NCI-H2029 (cell line): ENCODE measurements at places on chromosomes 3 and 15.

DNA sequence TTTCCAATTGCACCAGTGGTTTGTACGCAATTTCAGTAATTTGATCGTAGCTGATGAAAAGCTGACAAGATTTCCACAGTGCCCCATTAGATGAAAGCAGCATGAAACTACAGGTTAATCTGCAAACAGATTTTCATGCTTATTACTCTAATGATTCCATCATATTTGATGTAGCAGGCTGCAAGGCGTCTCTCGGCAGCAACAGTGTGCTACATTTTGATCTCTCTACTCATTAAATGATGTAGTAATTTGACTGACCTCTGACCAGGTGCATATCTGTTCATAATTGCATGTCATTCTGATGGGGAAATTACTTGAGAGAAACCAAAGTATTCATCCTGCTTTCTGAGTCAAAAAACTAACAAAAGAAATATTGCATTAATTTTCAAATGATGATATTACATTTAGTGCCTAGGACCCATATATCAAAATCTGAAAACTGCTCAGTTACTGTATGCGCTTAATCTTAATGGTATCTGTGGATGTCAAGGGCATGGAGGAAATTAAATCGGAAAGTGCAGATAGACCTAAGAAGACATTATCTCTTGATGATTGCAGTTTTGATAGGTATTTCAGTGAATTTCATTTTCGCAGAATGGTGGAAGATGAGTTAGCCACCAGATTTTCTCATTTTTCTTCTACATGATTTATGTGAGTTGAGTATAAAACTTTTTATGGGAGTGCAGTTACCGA lies 198.5 kb downstream of the RSRC1 start:
- no peak for DNase-seq

GRCh38 chr3:147699175-147699838 lies 290.1 kb downstream of the ZIC1 start:
- no peak for DNase-seq

DNA sequence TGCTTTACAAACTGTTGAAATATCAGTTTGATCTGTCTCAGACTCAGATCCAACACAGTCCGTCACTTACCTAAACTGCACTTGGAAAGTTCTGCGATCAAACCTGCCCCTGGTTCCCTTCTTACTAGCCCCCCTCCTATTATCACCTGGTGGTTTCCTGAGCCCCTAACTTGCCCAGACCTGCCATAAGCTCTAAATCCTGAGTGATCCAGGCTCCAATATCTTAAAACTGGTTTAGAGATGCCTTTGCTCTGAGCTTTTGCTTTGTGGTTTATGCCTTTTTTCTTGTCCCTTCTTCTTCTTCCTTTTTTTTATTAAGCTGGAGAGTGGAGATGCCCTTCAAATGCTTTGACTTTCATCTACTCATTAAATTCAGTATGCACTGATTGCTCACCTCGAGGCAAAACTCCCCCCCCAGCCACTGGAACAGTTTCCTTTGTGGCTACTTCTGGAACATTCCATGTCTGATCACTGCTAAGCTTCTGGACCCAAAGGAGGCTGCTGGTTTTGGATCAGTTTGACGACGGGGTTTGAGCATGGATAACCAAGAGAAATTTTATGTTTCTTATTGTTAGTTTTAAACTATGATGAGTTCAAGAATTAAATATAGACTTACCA lies 3.5 kb upstream of the ITGB5 start:
- DNase-seq, result no peak

DNA sequence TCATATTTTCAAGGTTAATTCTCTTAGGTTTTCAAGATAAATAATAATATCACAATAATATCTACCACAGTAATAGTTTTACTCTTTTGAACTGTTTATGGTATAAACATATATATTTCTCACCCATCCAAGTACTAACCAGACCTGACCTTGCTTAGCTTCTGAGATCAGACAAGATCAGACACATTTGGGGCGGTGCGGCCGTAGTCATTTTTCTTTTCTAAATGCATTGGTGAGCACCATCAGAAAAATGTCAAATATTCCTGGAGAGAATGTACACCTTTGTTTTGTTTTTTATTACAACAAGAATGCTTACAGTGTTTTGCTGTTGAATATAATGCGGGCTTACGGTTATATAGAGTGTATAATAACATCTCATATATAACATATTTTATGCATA lies 267.8 kb downstream of the ADAMTS17 start:
- DNase-seq, result no peak

DNA sequence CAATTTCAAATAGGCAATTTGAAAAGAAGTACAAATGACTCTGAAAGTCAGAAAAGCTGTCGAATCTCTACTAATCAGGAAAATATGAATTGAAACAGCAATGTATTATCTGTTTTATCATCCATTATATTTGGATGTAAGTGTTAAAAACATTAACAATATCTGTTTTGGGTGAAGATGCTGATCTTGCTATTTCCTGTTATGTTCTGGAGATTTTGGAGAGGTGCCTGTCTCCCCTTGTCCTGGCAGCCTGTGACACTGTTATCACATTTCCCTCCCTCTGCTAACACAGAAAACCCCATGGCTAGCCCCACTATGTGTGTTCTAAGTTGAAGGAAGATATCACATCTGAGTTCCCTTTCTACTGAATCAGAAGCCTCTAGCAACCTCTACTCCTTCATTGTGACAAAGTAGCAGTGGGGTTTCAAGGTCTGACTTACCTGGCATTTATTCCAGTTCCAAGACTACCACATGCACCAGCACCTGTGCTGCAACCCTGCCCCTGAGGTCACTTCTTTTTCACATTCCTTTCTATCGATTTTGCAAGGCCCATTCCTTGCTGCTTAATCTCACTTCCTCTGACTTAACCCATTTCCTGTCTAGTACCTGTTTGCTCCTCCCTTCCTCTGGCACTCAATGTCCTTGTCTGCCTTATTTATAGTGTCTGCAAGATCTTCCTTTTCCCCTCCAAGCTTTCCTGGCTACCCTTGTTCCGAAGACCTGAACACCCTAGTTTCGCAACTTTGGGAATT lies 95.5 kb upstream of the COL8A1 start:
- no peak for DNase-seq

DNA sequence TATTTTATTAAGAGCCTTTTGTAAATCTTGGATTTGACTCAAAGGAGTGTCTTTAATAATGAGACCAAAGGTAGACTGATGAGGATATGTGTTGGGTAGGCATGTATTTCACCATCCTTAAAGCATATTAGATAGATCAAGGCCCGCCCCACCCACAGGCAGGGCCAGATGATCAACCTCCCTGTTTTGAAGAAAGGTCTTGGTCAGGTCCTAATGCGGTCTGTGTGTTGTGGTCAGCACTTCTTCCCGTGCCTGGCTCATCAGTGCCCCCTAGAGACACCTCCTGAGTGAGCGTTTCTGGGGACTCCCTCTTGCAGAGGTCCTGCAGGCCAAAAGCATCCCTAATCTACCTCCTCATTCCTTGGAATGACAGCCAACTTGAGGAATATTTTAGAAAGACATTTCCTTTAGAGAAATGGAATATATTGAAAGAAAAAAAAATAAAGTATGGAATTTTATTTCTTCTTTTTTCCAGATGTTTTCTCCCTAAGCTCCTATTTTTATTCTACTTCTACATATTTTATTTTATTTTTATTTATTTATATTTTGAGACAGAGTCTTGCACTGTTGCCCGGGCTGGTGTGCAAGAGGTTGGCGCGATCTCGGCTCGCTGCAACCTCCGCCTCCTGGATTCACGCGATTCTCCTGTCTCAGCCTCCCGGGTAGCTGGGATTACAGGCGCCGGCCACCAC lies 6.0 kb downstream of the TM4SF4 start:
- DNase-seq, result peak; percentile 73

DNA sequence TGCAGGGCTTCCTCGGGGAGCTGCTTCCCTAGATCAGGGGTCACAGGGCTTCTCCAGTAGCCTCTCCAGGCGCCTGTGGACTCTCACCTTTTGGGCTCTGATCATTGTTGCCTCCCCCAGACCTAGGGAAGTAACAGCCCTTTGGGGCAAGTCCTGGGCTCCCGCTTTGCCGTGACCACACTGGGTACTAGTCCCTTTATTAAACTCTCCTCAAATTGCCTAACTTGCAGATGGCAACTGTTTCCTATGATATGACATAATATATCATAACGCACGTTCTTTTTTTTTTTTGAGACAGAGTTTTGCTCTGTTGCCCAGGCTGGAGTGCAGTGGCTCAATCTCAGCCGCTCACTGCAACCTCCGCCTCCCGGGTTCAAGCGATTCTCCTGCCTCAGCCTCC lies 17.9 kb upstream of the NRROS start:
- DNase-seq, result no peak

- peak; percentile 31 for DNase-seq
These were observed 30.1 kb downstream of the PXYLP1 start for GRCh38 chr3:141261472-141262307.

DNA sequence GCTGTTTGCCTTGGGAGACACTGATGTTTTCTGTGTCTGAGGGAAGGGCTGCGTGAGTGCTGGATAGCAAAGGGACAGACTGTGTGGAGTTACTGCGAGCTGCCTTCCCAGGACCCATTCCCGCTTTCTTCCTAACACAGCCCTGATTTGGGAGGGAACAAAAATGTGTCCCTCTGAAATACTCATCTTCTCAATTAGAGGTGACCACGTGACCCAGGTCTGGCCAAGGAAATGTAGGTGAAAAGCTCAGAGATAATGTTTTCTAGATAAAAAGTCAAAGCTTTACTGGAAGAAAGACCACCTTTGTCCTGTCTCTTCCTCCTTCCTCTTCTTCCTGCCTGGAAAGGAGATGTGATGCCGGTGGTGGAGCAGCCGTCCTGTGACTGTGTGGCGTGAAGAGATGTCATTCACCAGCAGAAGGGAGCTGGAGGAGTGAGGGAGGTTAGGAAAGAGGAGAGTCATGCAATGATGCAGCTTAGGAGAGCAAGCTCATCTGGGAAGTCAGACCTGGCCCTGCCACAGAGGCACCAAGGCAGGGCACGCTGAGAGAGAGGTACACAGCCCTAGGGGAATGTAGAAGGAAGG lies 105.6 kb downstream of the CHSY1 start:
- DNase-seq, result no peak

- no peak for DNase-seq
These were observed 418.0 kb downstream of the PLCL2 start for GRCh38 chr3:17302774-17303173.

DNA sequence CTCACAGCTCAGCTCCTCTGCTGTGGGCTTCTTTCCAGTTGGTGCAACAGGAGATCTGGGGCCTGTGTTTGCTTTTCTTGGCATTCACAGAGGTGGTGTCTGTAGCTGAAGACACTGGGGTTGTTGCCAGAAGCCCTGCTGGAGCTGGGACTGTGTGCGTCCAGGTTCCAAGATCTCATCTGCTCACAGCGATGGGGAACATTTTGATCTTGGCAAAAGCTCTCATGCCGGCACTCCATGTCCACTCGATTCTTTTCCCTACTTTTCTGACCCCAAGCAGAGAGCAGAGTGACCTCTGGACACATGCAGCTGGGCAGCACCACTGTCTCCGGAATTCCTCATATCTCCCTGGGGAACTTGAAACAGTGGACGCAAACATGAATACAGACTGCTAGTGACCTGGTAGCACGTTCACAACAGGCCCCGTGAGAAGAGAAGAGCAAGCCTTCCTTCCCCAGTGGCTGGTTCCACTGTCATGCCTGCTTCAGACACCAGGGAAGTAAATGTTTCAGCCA lies 36.1 kb upstream of the MECOM start:
- no peak for DNase-seq
